ENCODE measurements at places on chromosomes 4 and X.

GRCh38 chrX:40778861-40779575 lies 43.7 kb upstream of the MED14 start:
- DNase-seq = no peak

DNA sequence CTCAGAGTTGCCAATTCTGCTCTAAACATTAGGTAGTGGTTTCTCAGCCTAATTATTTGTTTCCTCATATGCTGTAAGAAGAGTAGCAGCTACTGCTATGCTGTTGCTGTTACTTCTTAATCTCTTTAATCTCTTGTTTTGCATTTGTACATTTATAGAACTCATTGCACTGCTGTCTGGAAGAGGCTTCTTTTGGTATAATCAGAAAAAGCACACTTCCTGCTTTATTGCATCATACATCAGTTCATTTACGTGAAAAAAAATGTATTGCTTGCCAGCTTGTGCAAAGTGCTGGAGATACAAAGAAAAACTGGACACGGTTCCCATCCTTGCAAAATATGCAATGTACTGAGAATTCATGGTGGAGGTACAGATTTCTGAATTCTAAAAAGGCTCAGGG lies 332.0 kb downstream of the GRXCR1 start:
- no peak for DNase-seq

DNA sequence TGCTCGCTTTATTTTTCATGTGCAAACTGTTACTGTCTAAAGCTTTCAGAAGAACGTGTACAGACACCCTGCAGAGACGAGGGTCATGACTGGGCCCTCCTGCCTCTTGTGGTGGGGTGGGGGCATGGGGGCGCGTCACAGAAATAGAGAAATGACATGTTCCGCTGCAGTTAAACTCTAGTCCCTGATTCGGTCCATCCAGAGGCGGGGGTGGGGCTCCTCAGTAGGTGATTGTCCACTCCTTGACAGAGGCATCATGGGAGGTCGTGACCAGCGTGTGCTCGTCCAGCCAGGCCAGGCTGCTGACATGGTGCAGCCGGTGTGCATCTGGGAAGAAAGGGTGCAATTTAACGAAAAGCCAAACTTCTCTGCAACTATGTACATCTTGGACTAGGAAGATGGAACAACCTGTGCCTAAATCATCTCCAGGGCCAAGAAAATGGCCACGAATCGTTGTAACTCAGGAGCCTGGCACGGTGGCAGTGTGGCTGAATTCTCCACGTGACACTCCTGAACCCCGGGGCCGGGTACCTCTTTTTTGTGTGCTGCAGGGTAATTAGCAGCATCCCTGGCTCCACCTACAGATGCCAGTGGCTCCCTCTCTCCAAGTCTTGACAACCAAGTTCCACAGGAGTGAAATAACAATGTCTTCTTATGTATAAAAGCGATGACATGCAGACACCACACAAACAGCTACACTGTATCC lies 41.3 kb downstream of the WDR1 start:
- DNase-seq = no peak

DNA sequence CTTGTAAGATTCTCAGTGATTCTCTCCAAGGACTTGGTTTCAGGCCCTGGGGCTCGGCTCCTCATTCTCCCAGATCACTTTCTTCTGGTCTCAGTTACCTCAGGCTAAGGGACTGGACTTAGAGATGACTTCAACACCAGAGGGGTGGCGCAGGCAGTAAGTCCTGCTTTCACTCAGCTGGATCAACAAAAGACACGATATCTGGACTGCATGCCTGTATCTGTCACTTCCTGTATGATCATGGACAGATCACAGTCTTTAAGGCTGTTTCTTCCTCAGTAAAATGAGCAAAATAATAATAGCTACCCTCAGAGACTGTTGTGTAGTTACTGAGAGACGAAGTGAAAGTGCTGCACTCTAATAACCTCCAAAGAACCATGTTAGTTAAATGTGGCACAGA lies 19.5 kb upstream of the CXCR3 start:
- DNase-seq = no peak

DNA sequence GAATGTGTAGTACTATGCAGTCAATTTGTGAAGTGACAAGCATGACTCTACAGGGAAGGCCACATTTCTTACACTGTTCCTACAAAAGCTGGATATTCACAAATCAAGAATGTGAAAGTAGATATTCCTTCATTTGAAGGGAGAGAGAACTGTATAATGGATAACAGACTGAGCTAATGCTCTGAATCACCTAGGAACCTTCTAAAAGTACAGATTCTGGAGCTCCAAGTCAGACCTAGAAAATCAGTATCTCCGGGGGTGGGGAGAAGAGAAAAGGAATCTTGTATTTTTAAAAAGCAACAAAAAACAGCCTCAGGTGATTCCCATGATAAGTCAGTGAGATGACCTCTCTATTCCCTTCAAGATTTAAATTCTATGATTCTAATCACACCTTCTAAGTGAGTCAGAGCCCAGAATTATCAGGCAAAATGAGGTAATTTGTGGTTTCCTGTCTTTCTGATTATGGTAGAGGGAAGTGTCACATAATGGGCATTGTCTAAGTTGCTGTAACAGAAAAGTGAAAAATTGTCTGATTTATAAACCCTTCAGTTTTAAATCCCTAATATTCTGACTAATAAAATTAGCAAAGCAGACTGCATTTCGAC lies 80.9 kb downstream of the IL21 start:
- no peak for DNase-seq

- no peak for DNase-seq
Observed at GRCh38 chrX:51459125-51459524, 37.3 kb downstream of the NUDT11 start.

DNA sequence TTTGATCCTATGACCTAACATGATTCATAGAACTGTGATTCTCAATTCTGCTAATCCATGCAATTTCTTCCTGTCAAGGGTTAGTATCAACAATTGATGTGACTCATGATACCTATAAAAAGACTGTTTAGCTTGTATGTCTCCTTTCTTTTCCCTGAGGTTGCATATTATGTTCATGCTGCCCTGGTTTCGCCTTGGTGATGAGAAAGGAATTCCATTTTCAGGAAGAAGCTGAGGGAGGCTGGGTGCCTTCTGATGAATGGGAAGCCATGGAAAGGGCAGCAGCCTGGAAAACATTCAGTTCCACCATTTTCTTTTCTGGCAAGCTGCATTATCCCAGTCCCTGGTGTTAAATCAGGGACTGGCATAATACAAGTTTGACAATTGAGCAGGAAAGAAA lies 976.5 kb downstream of the RPA4 start:
- no peak for DNase-seq

GRCh38 chr4:82561786-82562563 lies at the start of gene TMEM150C:
Gene TMEM150C (minus strand): TSS chr4:82561988. CDS start chr4:82504657, 57,331 bp downstream.
- peak; percentile 2 for DNase-seq

DNA sequence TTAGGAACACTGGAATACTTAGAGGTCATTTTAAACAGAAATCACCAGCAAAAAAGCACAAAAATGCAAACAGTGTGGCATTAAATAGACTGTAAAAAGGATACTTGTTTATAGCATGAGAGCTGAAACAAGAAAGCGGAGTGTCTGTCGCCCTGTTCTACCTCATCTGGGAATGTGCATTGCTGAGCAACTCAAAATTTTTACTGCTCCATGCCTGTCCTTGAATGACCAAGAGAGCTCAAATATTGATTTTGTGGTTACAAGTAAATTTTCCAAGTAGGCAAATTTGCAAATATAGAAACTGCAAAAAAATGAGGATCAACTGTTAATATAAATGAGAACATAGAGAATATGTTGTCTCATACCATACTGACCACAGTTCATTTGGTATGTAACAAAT lies 25.5 kb downstream of the AP1AR start:
- no peak for DNase-seq

- no peak for DNase-seq
Observed at GRCh38 chrX:20350596-20350995, 83.9 kb upstream of the RPS6KA3 start.

DNA sequence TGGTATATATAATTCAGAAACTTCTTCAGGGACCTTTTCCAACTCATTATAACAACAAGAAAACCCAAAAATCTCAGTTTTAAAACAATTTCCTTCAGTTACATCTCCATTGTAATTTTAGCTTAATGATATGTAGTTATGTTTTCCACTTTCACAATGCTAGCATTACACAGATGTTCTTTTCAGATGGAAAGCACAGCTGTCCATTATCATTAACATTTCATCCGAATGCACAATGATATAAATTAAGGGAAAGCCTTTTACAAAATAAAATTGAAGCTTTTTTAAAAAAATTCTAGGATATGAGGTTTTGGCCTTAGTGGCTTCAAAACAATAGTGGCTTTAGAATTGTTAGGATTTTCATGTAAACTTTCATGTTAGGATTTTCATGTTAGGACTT lies 389.2 kb downstream of the ADAM29 start:
- no peak for DNase-seq

DNA sequence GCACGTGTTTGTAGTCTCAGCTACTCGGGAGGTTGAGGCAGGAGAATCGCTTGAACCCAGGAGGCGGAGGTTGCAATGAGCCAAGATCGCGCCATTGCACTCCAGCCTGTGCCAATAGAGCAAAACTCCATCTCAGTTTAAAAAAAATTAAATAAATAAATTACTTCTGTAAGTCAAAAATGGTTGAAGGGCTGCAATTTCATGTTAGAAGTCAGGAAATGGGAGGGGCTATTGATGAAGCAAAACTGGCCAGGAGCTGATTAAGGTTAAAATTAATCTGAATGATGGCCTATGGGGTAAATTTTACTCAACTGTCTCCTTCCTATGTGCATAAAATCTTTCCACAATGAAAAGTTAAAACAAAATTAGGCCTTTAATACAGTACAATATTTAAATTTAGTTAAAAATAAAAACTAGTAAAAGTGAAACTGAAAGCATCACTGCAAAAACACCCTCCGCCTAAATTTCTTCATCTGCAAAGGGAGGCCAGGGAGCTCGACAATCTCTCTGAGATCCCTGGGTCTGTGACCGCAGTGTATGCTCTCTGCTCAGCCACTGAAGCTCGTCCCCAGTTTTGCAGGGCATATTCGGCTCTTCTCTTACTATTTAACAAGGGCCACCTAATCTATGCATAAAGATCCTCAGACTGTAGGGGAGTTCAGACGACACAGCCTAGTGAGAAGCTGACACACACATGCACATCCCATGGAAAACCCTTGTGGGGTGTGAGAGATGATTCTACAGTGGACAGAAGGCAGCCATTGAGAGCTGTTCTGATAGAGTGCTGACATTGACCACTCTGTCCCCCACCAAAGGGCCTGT lies 57.2 kb downstream of the IRF2 start:
- DNase-seq = peak; percentile 39

DNA sequence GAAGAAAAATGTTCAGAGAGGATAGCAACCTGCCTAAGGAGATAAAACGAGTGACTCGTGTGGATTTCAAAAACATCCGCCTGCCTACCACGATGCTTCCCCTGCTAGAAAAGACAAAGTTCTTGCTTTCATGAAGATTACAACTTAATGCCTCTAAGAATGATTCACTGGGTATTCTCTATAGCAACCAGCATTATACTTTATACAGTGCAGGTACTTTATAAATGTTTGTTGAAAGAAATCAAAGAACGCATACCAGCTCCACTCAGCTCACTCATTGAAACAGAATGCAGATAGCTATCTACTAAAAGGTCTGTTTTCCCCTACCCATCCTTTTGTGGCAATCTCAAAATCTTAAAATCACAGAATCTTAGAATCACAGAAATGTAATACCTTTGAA lies 33.7 kb downstream of the GASK1B start:
- no peak for DNase-seq

DNA sequence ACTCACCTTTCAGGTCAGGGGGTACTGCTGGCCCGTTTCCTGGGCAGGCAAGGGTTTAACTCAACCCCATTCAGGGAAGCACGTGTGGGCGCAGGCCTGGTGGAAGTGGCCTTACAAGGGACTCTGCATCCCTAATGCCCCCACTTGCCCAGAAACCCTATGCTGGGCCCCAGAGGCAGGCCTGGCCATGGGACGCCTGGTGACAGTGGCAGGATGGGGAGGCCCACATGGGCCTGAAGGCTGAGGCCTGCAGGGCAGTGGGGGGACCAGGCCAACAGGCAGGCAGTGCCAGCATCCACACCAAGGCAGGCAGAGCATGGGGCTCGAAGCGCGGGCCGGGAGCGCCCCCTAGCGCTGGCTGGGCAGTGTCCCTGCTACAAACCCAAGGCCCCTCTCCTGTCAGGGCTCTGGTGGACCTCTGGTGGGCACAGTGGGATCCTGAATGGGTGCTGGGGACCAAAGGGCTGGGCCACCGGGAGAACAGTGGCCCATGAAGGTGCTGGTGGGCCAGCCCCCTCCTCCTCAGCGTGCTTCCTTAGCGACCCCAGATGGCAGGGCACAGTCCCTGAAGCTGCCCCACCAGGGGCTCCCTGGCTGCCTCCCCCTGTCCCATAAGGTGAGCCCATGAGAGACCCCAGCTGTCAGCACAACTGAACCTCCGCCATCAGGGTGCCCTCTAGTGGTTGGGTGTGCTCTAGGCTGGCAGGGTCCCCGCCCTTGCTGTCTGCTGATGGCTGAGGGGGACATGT lies 16.8 kb downstream of the FGFR3 start:
- peak; percentile 70 for DNase-seq

- DNase-seq = no peak
Observed at GRCh38 chrX:97332963-97333362, 449.3 kb downstream of the RPA4 start.

- no peak for DNase-seq
Observed at GRCh38 chrX:2676794-2677675, 14.1 kb upstream of the CD99 start.

DNA sequence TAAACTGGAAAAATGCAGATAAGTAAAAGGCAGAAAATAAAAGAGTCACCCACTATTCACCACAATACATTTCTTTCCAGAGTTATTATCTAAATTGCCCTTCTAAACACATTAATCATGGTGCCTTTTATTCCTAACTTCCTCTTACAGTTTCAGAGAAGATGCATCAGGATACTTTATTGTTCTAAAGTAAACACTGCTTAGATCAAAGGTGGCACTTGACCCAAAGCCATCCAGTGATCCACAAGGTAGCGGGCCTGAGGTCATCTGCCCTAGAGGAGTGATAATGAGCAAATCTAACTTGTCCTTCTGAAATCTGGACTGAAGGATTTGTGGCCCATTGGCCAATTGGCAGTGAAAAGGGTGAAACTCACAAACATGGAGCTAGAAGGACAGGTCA lies 12.0 kb upstream of the TMEM154 start:
- DNase-seq = no peak

DNA sequence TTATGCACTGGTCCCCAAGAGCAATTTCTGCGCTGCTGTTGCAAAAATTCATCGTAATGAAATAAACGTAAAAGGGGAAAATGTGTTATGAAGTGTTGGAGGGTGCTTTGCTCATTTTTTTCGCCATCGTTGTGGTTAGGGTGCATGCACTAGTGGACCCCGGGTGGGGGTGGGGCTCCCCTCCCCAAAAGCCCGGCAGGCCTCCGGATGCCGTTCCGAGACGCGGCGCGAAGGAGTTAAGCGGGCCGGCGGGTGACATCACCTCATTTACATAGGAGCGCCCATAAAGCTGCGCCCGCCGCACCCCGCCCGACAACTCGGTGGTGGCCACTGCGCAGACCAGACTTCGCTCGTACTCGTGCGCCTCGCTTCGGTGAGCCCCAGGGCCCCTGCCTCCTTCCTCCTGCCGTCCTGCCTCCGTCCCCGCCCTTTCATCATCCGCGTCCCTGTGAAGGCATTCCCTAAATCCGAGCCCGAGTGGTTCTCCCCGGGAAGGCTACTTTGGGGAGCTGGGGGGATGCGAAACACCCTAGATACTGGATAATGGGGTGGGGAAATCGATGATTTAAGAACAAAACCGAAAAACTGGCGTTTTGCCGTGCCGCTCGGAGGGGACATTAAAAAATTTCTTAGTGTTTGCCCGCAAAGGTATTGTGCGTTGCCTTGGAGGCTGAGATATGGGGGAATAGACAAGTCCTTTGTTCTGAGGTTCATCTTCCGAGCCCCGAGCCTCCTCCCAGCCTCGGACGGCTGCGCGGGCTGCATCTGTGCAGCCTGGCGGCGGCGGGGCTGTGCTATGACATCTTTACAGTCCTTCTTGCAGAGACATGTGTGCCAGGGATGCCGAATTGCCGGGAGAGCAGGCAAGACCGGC lies at the start of gene TMSB4X:
TSS of gene TMSB4X (plus strand) at position 315 of the 874 bp plus-strand sequence.
- peak; percentile 82 for DNase-seq

All from stimulated activated CD4-positive, alpha-beta T cell treated with anti-CD3 and anti-CD28 coated beads, Interleukin-4, amount 100 ng/mL, for 1 hour (primary cell).